ENCODE measurements at places on chromosomes 5 and 9.

DNA sequence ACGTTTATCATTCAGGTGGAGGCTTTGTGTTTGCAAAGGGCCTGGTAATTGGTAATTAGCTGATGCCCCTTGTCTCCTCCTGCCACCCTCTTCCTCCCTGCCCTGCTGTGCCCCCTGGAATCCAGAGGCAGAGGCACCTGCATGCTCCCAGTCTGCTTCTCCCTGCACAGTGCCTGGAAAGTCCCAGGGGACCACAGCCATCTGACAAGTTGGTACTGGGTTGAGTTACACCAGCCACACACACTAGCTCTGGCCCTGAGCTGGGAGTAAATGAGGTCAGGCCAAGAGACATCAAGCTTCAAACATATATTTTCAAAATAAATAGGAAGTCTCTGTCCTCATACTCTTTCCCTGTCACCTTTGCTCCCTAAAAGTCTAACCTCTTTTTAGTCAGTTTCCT lies 56.3 kb downstream of the INSYN2B start:
- DNase-seq: no peak

- peak; percentile 67 for DNase-seq
Observed at GRCh38 chr5:109689740-109690241, at the start of gene MAN2A1. MAN2A1 (plus strand) TSS chr5:109689927; CDS start chr5:109690418, 491 bp downstream.

GRCh38 chr9:22054076-22054475 lies 45.0 kb upstream of the CDKN2B start:
- DNase-seq: no peak

DNA sequence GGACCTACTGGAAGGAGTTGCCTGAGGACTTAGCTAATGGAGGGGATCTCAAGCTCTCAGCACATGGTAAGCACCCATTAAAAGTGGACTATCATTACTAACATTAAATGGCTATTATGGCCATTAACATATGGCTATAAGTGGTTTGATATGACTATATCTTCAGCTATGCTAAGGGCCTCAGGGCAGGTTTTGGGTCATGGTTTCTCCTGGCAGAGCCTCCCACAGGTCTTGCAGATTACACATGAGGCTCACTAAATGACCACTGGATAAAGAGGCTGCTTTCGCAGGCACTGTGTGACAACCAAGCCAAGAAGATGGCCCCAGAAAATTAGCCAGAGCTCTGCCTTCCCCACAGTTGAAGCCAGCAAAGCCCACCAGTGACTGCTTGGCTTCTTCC lies 15.4 kb downstream of the CCNJL start:
- DNase-seq: no peak

DNA sequence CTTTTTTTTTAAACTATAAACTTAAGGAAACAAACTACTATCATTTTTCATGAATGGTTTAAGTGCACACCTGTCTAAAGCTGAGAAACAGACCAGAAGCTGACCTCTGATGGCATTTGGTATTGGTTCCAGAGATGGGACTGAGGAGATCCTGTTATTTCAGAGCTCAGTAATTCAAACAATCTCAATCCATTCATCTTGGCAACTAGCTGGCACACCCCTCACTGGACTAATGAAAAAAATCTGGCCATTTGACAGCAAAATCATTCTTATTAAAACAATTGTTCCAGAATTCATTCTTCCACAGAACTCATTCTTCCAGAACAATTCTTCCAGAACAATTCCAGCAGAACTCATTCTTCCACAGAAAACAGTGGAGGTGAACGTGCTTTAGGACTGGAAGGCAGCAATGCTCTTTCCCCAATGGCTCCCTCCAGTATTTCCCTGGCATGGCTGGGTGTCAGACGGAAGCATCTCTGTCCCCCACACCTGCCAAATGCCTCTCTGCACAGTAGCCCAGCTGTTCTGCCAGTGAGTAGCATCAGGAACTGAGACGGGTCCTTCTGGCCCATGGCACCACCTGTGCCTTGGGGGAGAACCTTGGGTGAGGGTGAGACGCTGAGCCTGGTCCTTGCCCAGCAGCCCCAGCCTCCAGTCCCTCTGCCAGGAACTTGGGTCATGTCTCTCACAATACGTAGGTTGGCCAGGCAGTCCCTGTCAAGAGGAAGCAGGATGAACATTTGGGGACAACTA lies 87.5 kb upstream of the EQTN start:
- DNase-seq: no peak

DNA sequence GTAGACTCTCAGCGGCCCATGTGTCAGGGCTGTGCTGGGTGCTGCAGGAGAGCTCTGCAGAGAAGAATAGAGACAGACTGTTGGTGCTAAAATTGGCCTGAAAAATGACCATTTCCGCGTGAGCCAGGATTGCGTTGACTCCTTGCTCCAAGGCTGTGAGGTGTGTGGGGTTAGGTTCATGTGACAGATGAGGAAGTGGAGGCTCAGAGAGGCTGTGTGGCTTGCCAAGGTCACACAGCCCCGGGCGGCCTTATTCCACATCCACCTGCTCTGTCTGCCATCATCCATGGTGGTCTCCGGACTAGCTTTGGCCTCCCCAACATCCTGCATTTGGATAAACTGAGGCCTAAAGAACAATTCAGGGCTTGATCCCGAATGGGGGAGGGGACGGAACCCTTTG lies 15.2 kb downstream of the NEK6 start:
- DNase-seq: no peak

- DNase-seq: peak; percentile 3
Observed at GRCh38 chr5:23977997-23978396, 470.6 kb downstream of the PRDM9 start.

DNA sequence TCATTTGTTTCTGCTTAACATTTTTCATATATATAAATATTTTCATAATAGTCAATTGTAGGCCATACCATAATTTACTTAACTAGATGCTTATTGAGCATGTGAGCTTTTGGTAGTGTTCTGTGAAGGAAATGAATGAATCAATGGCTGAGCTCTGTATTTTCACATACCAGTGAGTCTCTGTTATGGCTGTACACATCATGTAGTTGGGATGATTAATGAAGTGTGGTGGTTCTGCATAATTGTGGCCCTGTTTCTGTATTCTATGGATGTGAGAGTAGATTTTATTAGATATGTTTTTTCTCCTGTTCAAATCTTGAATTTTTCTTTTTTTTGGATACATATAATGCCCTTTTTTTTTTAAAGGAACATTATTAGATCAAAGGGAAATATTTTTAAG lies 56.2 kb downstream of the CTNNA1 start:
- no peak for DNase-seq

DNA sequence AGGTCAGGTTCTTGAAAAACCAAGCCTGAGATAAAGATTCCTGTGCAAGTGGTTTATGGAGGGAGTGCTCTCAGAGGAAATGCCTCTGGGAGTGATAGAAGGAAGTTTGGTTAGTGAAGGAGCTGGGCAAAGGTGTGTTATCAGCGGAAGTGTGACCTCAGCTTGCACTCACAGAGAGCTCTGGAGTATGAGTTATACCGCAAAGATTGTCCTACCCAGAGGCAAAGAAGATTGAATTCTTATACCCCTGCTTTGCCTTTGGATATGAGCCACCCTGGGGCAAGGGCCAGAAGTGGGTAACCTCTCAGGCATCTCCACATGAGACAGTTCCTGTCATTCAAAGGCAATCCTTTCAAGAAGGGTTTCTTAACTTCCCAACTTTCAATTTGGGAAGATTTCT lies 145.6 kb downstream of the MUSK start:
- DNase-seq: no peak

GRCh38 chr5:151086192-151086869 lies 5.5 kb upstream of the TNIP1 start:
- no peak for DNase-seq

DNA sequence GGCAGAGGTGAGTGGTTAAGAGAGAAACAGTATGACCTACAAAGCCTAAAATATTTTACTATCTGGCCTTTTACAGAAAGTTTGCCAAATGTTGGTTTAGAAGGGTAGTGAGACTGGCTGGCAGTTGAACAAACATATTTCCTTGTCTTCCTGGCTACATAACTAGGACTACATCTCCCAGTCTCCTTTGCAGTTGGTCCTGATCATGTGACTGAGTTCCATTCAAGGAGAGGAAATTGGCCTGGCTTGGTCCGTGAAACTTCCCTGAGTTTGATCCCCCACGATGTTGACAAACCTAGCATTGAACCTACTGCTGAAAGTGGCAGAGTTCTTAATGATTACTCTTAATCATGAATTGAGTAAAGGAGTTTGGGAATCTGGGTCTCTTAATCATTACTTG lies 280.8 kb downstream of the SLIT3 start:
- no peak for DNase-seq

DNA sequence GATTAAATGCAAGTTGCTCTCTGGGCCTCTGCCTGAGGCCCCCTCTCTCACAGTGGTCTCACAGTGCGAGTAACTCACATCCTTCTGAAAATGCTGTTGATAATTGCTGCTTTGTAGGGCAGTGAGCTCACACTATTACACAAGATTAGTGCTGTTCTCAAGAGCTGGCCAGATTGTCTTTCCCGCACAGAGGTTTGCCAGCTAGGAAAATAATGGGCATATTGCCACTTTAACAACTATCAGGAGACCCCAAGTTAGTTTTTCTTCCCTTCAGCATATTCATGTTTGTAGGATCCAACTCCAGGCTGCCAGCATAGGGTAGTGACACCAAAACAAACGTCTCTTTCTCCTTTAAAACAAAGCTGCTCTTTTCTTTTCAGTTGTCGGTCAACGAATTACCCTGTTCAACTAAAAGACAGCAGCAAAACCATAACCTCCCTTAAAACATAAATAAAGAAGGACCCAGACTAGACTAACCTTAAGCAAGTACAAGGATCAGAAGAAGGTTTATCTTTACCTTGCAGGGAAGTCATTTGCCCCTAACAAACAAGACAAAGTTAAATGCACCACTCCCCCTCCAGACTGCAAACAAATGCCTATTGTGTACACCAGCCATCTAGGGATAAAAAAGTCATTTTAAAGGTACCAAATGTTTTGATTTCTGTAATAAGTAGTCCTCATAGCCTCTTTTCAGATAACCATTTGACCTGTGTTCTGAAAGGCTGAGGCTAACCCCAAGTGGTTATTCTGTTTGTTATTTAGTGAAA lies 91.4 kb downstream of the VCAN start:
- DNase-seq: no peak

GRCh38 chr9:77725046-77725694 lies 77.0 kb upstream of the GNA14 start:
- DNase-seq: no peak

DNA sequence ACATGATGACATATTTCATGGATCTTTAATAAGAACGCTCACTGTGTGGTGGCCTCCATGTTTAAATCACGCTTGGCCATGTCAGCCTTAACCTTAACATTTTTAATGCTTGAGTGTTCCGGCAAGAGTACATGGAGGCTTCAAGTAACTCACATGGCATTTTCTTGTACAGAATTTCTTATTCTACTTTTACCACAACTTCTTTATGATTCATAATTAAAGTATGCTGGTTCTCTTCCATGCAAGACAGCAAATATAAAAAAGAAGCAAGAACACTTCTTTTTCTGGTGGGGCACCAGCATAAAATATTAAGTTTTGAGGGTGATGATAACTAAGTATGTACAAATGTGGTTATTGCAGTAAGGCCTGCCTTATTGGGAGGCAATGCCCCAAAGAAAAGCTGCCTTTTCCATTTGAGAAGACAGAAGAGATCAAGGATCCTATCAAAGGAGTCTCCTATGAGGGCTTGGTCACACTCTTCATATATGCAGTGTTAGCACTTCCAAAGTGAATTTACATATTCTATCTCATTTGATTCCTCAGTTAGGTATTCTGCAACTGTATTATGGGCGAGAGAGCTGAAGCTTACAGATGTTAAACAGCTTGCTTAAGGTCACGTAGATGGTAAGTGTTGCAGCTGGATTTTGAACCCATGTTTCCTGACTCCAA lies 382.7 kb upstream of the MEF2C start:
- no peak for DNase-seq

DNA sequence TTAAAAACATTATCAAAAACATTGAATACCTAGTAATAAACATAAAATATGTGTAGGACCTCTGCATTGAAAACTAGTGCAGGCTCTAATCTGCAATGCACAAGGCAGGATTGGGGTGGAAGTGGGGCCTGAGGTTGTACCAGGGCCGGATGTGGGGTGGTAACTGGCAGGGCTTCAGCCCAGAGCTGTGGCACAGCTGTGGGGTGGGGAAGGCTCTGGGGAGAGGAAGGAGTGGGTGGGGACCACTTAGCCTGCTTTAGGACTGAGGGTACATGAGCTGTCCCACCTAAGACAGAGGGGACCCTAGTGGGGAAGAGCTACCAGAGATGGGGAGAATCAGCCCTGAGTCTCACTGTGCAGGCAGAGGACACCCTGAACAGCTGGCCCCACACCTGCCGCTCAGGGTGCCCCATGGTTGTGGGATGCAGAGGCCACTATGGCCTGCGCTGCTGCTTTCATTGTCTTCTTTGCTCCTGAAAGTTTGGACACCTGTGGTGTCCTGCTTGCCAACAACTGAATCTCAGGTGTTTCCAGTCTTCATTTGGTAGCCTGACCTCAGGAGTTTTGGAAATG lies 311.4 kb downstream of the TLE4 start:
- no peak for DNase-seq

DNA sequence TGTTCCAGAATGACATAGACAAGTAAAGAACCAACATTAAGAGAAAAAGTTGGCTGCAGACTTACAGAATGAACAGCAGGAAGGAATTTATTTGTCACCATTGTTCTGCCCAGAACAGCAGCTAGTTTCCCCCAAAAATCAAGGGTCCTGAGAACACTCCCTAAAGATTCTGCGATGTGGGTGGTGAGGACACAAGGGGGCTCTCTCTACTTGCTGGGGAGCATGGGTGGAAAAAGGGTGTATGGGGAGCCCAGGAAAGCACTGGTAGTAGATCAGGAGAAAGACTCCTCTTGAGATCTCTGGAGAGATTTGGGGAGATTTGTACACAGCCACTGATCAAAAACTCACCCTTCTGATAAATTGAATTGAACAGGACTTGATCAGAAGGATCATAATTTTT lies 316.5 kb downstream of the KCTD16 start:
- DNase-seq: no peak

DNA sequence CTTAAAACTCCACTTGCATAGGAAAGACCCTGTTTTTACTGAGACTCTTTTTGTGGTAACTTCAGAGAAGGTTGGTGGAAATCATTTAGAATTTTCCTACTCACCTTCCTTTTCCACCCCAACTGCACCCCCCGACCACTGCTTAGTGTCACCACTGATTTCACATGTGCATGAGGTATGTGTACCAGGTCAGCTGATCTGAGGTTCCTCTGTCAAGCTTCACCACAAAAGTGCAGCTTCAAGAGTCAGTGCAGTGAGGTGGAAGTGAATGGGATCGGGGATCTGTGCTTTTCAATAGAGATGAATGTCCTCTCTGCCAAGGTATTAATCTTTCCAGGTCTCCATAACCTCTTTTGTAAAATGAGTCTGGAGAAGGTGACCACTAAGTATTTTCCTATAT lies 260.5 kb upstream of the WWC1 start:
- DNase-seq: no peak

- DNase-seq: no peak
Observed at GRCh38 chr5:138903130-138903775, 28.1 kb upstream of the LRRTM2 start.

- DNase-seq: no peak
Observed at GRCh38 chr5:145478651-145479050, 356.5 kb downstream of the PRELID2 start.

- no peak for DNase-seq
Observed at GRCh38 chr5:116834796-116835515, 260.3 kb upstream of the SEMA6A start.

- peak; percentile 92 for DNase-seq
Observed at GRCh38 chr5:36606428-36607113, at the start of gene SLC1A3. SLC1A3 (plus strand) TSS chr5:36606606; CDS start chr5:36608424, 1,818 bp downstream.

GRCh38 chr5:126826619-126827215 lies 49.8 kb downstream of the LMNB1 start:
- DNase-seq: no peak
